ENCODE measurements at places on chromosomes 3 and 15.

- DNase-seq, result no peak
Measured at GRCh38 chr15:100981086-100981485, 61.9 kb downstream of the LRRK1 start.

GRCh38 chr15:84862214-84862975, 22.1 kb upstream of the SLC28A1 start:
- DNase-seq, result no peak

GRCh38 chr3:36124118-36124796, 256.0 kb upstream of the STAC start:
- DNase-seq, result peak; percentile 10

DNA sequence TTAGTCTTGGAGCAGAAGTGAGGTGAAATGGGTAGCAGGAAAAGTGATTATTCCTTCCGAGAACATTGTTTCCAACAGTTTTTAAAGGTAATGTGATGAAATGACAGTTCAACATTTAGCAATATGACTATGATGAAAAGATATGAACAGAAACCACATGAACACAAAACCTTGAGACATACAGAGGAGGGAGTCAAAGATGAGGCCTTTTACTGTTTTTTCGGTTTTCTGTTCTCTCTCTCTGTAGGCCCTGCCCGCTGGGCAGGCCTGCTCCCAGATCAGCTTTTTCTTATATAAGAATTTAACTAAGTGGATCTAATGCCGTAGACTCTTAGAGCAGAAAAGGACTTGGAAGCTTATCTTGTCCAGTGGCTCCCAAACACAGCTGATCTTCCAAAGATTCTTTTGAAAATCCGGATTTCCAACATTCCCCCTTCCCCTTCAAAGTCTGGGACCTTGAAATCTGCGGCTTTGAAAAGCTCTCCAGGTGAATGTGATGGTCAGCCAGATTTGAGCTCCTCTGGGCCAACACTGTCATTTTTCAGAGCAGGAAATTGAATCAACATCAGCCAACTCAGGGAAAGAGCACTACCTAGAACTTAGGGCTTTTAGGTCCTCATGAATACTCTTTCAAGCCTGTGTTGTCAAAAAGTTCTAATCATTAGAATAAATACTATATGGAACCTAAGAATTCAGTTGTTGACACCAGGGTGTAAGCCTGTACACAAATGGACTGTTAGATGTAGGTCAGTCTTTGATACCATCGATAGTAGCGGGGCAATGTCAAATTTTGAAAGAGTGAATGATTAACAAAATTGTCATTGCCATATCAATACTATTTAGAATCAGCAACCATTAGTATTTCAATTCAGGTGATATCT, 372.7 kb downstream of the SHQ1 start:
- DNase-seq, result no peak

GRCh38 chr15:87573534-87573933, 683.0 kb downstream of the NTRK3 start:
- DNase-seq, result no peak

GRCh38 chr15:85755471-85755870, 39.3 kb downstream of the KLHL25 start:
- DNase-seq, result no peak

All from foreskin keratinocyte (primary cell).